ENCODE measurements at places on chromosomes 7 and 10.

DNA sequence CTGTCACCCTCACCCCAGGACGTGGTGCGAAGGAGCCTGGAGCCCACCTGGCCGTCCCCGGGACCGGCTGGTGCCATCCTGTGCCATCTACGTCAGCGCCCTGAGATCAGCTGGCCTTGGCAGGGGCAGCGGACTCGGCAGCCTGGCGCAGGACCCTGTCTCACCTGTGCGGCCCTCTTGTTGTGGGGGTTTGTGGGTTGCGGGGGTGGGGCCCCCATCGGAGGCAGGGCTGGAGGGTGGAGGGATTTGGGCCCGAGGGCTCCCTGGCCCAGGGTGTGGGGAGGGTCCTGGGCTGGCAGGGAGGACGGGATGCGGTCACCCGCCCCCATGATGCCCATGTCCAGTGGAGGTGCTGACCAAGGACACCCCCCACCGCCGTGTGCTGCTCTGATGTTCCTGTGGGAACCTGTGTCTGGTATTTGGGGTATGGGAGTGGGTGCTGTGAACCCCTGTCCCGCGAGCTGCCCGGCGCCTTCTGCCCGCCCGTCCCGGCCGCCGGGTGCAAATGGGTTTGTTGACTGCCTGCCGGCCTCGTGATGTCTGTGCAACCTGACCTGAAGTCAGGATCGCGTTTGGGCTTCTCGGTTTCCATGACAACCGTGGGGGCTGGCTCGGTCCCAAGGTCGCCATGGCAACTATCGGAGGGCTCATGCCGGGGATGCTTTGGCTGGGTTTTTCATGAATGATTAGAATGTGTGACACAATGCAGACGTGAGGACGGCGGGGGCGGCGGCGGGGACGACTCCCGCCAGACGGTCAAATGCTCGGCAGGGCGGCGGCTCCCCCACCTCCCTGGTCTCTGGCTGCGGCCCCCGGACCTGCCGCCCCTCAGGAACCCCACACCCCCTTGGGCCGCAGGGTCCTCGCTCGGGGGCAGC lies 7.3 kb downstream of the MAFK start:
- DNase-seq, result no peak

DNA sequence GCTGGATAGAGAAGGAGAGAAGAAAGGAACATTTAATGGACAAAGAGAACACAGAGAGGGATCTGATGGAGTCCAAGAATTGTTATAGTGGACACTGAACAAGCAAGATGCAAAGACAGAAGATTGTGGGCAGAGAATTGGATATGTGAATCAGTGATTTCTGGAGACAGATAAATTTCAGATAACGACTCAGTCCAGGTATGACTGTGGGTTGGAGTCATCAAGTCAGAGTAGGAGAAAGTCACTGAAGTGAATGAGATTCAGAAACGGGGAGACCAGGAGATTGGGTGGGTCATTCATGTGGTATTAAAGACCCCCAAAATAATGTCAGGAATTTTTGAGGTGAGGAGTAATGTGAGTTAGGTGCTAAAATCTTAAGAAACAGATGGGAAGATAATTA lies 23.0 kb downstream of the ASB4 start:
- no peak for DNase-seq

DNA sequence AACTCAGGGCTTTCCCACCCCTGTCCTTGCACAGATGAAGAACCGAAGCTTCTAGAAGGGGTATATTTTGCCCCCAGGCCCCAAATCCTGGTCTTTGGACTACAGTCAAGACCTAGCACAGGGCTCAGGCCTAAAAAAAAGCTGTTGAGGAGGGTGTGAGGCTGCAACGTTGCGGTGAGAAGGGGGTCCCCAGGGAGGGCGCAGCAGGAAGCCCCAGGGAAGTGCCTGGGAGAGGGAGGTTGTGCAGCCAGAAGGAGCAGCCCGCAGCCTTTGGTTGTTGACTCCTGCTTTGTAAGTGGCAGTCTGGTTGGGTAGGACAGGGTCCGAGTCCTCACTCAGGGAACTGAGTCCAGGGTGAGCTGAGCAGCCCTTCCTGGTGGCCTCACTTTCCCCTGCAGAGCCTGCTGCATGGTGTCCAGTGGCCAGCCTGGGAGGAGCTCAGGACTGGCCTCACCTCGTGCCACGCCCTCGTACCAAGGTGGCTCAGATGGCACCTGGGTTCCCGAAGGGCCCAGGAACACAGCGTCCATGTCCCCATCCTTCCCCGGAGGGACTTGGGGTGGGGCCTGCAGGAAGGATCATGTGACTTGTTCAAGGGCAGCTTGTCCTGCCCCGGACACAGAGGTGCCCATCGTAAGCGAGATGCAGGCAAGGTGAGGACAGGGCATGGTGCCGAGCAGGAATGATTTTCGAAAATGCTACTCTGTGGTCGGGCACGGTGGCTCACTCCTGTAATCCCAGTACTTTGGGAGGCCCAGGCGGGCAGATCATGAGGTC lies 166.4 kb upstream of the TNRC18 start:
- DNase-seq, result no peak

GRCh38 chr7:26533217-26533616 lies 241.6 kb downstream of the SNX10 start:
- no peak for DNase-seq

DNA sequence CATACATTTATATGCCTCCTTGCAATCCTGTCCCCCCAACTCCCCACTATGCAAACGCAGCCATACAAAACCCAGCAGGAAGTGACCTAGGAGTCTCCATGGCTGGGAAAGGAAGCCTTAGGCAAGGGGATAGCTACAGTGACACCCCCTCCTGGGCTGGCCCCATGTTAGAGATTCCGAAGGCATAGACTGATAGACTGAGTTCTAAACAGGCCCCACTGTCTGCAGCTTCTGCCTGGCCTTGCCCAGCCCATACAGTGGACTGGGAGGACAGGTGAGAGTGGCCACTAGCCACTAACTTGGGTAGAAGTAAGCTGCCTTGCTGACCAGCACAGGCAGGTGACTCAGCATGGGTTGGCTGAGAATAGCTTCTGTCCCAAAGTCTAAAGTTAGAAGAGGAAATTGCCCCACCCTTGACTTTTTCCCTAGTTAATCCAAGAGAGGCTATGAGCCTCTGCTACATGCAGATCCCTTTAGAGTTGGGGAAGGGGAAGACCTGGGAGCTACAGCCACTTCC lies 106.3 kb downstream of the C10orf105 start:
- no peak for DNase-seq

- DNase-seq, result no peak
These were observed 43.7 kb downstream of the PPP1R3C start for GRCh38 chr10:91589015-91589657.

DNA sequence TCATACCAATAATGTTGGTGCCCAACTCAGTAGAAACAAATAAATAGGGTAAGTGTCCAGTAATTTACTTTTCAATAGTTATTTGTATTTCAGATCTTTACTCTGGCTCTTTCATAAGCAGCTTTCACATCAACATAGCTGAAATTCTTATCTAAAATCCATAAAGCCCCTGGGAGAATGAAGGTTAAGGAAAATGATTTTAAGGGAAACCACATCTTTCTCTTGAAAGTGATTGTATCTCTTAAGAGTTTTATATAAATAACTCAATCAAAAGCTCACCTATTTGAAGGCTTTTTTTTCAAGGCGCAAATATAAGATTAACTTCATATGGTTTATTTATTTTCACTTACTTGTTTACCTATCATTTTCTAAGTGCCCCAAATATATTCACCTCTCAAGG lies 324.4 kb downstream of the HGF start:
- no peak for DNase-seq

- no peak for DNase-seq
These were observed 85.9 kb downstream of the FRMD4A start for GRCh38 chr10:14244801-14245211.

DNA sequence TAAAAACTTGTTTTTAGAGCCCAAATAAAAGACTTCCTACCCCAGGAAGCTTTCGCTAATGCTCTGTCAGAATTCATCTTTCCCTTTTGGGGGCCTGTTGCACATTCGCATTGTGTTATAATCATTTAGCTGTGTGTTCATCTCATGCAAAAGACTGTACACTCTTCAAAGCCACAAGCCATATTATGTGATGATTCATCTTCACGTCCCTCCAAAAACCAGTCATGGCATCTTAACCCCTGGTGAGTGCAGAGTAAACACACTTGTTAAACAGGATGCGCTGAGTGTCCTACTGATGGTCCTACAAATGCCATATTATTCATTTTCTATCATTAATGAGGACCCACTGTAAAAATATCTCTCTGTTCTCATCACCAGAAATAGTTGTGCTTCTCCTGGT lies 235.4 kb downstream of the KIAA1217 start:
- no peak for DNase-seq

DNA sequence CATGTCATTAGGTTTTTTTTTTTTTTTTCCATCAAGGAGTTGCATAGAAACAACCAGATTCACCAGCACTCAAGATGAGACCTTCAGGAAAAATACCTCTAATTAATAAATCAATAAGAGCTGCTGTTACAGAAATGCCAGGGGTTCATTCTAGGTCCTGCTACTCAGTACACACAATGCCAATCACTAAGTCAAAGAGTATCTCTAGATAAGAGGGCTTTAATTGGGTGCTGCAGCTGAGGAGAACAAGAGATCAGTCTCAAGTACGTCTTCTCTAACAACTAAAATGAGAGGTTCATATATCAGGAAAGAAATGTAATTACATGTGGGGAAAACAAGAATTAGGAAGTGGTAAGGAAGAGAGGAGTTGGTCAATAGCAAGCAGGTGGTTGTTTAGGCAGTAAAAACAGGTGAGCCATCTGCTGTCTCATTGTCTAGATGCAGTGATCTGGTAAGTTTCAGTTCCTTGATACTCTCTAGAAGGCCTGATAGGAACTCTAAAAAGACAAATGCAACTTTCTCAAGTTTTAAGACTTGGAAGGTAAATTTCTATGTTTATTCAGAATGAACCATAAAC lies 272.9 kb upstream of the ZWINT start:
- DNase-seq, result no peak

DNA sequence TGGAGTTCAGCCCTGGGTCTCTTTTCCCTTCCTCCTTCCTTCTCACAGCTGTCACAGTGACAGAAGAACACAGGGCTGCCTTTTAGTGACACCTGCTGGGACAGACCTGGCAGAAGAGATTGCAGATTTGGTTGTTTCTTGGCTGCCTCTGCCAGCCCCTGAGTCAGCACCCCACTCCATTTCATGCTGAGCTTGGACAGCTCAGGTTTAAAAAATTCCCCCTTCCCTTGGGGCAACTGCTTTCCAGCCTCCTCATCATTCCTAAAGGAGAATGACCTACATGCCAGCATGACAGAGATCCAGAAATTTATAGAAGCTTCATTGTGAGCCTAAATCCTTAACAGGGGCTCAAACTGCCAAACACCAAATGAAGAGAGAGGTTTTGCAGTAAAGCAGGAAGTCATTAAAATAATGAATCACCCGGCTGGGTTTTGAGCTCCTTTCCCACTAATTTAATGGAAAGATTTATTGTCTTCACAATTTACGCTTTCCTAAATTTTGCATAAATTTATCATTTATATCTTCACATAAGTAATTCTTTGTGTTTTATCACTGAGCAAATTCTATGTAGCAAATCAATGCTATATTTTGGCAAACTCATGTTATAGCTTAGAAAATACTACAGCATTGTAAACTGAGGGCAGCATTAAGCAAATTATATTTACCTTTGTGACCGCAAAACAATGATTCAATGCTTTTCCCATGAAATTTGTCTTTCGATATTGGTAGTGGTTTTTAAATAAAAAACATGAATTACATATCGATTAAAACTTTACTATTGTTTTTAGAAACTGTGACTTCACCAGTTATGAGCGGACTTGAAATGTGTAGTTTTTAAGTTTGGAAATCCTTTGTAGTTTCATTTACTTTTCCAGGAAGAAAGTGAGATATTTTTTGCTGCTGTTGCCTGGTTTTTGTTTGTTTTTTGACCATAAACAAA lies 399.5 kb upstream of the ANKRD30A start:
- DNase-seq, result no peak

DNA sequence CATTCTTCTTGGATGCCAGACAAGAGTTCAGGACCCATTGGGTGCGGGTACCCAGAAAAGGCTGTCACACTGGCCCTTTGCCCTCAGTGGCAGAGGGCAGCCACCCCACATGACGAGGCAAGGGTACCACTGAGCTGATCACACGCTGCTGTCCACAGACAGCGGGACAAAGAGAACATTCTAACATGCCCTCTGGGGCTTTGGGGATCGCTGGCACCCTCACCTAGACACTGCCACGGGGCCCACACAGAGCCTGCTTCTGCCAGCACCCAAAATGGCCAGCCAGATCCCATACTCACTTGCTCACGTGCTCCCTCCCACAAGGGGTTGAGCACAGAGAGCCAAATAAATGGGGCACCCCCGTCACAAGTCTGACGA lies 16.7 kb upstream of the SPOCK2 start:
- no peak for DNase-seq

DNA sequence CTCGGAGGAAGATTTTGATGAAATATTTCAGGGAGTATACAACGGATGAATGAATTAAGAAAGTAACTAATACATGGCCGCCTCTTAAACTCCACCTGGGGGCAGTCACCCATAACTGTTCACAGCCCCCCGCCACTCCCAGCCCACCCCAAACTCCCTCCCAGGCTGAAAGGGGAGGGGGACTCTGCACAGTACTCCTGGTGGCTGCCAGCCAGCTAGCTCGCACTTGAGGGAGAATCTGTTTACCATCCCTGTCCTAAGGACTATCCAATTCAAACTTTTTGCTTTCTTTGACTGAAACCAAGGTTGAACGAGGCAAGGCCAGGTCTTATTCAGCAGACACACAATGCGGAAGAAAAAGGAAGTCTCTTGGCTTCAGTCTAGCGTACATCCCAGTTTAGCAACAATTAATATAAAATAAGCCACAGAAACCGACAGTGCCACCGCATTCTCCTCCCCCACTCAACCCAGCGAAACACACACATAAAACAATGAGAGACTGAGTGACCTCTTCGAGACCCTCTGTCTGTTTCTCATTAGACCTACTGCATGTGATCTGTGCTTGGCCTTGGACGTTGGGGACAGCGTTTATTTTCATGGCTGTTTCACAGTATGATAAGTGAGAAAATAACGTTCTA lies 219.5 kb downstream of the GLI3 start:
- no peak for DNase-seq

GRCh38 chr7:97118306-97118917 lies 914 bp downstream of the SDHAF3 start:
- no peak for DNase-seq

DNA sequence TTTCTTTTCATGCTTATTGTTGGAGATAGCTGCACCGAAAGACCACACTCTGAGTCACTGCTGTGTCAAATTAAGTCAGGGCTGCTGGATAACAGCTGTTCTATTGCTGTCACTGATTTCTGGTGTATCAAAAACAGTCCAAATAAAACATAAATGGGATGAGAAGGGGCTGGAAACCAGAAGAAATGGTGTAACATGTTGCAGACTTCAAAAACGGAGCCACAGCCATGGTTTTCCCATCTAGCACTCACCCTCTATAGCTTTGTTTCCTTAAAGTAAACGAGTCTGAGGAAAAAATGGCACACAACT lies 103.3 kb upstream of the DIP2C start:
- DNase-seq, result no peak
